NCI-H2081 treated with DMSO at 0.1 percent for 48 hours (cell line): ENCODE measurements at places on chromosomes 16 and 17.

DNA sequence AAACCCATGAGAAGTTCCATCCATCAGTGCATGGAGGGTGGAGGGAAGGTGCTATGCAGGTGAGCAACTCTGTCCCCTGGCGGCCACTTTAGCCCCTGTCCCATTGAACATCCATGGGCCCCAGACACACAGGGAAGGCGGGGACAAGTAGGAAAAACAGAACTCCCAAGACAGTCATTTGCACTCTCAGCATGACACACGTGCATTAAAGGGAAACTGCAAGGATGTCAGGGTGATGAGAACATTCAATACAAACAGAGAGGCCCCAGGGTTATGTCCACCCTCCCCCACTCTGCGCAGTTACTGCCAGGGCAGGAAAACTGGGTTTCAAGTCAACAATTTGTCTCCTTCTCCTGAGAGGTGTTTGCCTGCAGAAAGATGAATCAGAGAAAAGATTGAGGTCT lies 44.0 kb upstream of the AKTIP start:
- no peak for DNase-seq

DNA sequence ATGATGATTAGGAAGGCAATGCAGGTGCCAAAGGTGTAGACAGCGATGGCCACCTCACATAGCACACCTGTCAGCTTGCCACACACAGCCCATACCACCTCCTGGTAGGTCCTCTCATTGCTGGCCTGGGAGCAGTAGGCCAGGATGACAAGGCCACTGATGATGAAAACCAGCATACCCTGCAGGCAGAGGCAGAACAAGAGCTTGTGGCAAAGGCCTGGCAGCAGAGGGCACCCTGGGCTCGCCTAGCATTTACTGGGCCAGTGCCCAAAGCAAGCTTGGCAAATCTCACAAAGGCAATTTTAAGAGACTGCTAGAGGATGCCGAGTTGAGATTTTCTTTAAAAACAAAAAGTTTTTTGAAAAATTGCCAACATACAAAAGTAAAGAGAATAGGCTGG lies 5.9 kb downstream of the SLC38A7 start:
- DNase-seq: no peak

DNA sequence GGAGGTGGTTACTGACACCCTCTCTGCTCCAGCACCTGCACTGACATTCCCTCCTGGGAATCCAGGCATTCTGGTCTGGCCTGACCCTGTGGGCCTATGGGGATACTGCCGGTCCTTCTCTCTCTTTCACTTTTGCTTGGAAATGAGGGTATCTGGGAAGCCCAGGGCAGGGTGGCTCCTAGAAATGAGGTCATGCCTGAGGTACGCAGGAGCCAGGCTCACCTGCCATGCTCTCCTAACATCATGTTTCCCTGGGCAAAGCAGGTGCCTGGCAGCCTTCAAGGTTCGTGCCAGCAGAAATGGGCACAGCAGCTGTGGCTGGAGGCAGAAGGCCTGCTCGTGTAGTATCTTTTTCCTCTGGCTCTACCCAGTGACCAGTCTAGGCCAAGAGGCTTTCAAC lies 3.3 kb downstream of the ITGA3 start:
- no peak for DNase-seq

- DNase-seq: no peak
These were observed 52.5 kb downstream of the SHCBP1 start for GRCh38 chr16:46568472-46569230.

GRCh38 chr16:4087099-4087885 lies 28.9 kb downstream of the ADCY9 start:
- no peak for DNase-seq

DNA sequence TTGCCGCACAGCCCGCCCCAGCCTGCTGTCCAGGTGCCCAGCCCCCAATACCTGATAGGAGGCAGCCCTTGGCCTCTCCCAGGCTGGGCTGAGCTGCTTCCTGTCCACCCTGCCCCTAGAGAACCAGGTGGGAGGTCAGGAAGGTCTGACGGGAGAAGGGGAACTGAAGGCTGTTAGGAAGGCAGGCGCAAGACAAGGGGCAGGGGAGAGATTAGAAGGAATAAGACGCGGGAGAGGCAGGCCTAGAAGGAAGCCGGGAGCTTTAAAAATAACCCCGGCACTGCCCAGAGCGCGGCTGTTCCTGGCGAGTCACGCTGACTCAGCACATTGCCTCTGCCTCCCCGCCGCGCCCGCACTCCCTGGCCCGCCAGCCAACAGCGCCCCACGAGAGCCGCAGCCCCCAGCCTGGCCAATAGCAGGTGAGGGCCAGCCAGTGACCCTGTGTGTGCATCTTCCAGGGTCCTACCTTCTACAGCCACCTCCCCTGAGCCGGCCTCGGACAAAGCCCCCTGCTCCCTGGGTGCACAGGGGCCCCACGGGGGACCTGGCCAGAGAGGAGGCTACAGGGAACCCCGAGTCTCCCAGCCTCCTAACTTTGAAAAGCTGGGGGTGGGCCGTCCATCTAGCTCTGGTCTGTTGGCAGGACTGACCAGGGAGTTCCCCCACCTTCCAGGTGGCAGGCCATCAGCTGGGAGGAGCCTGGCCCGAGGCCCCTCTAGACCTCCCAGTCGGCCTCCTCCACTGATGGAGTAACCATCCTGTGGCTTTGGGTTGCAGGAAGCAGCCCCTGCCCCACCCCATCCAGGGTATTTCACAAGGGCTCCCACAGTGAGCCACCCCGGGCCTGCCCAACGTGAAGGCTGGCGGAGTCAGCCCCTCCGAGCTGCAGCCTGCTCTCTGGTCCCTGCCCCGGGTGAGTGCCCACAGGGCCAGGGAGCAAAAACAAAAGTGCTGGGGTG lies 4.0 kb downstream of the MAFG start:
- DNase-seq: no peak

DNA sequence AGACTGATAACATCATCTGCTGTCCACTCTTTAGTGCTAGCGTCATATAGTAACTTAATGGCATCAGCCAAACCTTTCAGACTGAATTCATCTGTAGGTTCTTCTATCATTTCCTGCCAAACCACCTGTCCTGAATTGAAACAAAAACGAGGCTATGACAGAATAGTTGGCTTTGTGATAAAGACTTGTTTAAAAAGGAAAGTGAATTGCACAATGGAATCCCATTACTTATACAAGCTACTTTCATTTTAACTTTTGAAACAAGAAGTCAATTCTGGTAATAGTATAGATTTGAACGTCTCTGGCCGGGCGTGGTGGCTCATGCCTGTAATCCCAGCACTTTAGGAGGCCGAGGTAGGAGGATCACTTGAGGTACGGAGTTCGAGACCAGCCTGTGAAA lies 18.2 kb downstream of the LASP1NB start:
- no peak for DNase-seq

DNA sequence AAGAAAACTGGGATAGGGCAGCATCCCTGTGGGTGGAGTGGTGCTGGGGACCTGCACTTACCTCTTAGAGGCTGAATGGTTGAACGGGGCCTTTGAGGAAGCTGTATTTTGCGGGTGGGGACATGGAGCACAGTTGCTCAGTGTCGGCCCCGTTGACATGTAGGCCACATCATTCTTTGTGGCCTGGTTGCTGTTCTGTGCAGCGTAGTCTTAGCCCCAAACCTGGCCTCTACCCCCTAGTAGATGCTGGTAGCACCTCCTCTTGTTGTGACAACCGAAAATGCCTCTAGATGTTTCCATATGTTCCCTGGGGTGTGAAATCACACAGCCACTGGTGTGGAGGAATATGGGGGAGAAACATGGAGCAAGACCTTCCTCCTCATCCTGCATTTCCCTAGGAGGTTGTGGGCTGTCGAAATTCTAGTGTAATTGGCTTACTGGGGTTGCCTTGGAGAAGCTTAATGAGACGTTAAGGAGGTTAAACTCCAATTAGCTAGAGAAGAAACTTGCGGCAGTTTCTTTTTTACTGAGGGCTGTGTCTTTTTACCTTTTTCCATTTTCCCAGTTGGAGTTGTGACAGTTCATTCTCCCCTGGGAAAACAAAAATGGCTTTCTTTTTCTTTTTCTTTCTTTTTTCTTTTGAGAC lies 9.4 kb downstream of the ABCC1 start:
- no peak for DNase-seq

DNA sequence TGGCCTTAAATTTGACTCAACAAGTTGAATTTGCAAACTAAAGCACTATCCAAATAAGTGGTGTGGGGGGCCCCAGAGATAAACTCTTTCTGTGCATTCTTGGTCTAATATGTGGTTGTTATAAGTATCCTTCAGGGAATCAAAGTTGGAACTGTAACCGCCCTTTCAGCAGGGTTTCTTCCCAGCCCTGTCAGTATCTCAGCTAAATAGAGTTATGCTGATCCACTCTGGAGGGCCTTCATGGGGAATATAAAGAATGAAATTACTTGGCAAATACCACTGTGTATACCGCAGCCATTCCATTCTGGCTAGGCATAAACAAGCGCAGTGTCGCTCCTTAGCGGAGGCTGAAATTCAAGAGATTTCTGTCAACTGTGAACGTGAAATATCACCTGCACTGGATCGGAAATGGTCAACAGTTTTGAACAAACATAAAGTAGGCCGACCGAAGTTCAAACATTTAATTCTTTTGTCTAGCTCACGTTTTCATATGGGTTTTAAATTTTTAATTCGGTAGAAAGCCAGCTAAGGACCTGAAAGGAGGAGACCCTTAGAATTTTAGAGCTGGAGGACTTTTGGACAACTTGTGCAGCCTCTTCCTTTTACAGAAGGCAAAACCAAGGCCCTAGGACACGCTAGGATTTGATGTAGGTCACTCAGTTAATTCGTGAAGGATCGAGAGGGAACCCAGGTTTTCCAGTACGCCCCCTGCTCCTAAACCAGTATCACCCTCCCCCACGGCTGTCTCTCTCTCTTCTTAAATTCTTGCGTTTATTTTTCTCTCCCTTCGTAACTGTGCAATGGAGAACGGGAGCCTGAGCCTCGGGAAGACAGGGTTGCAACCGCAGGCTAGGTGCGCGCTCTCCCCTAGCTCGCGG lies 74.7 kb downstream of the CHD9 start:
- no peak for DNase-seq

GRCh38 chr17:3544365-3544764 lies 13.2 kb downstream of the TRPV3 start:
- DNase-seq: no peak

DNA sequence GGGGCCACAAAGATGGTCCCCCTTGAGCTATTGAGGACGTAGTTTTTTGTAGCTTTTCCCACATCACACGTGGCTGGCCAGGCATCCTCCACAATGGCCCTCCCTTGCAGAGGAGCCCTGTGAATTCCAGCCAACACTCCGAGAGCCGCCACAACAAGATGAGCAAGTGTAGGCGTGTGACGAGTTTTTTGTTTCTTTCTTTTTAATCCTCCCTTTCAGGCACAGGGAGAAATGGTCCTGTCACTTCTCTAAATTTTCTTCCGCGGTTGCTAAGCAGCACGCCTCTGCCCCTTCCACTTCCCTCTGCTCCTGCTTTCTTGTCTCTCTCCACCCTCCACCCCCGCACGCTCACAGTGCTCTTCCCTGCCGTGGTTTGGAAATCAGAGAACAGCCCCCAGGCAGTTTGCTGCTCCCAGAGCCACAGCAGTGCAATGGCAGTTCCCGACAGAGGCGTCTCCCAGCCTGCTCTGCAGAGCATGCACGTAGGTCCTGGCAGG lies 68.0 kb upstream of the MRTFB start:
- DNase-seq: no peak

GRCh38 chr17:10177131-10177912 lies 21.1 kb downstream of the GAS7 start:
- DNase-seq: no peak

DNA sequence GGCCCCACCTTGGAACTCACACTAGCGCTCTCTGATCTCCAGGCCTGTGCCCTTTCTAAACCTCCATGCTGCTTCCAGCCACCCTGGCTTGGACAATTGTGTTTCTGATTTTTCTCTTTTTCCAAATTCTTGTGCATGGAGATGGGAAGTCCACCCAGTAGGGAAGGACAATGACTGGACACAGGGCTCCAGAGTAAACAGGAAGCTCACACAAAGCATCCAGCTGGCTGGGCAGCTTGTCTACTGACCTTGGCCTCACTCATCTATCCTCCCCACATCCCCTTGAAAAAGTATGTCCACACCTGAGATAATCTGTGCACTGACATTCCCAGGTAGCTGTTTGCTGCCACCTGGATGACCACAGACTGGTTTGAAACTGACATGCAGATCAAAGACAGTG lies 331.2 kb upstream of the MAF start:
- no peak for DNase-seq

GRCh38 chr16:86558355-86559193 lies 3.5 kb upstream of the MTHFSD start:
- DNase-seq: no peak

DNA sequence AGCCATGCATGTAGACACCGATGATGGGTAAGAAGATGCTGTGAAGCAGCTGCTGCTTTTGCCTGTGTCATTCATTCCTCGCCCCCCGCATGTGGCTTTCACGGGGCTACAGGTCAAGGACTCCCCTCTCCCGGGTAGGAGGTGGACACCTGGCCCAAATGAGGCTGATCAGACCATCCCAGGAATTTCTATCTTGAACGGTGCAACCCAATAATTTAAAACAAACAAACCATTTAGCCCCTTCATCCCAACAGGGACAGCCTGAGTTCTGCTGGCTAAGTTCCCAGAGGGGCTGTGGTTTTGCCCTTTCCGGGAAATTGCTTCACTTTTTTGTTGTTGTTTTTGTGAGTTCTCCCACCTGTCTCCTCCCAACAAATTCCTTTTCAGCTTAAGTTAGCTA lies 137.7 kb upstream of the CDH5 start:
- DNase-seq: no peak

GRCh38 chr16:53950677-53951076 lies 246.7 kb downstream of the FTO start:
- DNase-seq: no peak

DNA sequence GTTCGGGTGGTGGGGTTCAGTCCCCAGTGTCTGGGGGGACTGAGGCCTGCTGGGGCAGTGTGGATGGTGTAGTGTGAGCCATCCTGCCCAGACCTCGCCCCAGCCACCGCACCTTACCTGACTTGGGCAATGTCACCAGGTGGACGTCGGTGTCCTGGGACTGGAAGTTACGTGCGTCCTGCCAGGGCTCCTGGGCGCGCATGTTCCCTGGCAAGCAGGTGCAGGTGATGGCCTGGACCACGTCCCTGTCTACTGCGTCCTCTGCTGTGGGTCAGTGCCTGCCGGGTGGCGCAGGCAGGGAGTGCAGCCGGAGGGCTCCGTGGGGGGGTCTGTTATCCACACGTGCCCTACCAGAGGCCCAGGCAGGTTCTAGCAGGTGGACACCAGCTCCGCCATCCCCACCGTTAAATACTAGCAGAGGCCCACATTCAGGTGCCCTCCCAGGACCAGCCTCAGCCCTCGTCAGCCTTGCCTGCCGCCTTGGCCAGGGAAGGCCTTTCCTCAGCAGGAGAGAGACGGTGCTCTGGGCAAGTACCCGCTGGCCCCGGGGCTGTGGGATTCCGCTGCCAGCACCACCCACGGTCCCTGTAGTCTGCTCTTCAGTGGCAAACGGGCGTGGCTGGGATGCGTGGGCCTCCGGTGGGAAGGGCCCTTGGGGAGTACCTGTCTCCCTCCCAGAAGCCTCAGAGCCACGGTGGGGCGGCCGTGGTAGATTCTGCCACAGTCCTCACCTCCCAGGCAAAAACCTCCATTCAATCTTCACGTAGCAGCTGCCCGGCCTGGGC lies 8.1 kb upstream of the DPEP1 start:
- no peak for DNase-seq

DNA sequence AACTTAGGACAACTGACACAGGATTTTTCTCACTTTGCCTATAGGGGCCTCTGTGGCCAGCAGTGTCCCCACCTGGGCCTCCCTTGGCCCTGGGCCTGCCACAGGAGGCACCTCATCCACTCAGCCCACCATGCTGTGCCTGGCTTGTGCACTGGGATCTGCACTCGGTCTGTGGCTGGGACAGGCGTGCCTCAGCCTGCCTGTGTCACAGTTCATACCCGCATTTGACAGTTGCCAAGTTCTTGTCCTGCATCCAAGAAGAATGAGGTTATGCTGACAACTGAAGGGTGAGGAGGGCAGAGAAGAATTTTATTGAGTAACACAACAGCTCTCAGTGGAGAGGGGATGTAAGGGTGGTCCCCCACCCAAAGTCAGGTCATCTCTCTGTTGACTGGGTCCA lies 36.0 kb downstream of the ZFP90 start:
- DNase-seq: no peak
